Activated CD4-positive, alpha-beta T cell treated with anti-CD3 and anti-CD28 coated beads for 36 hours (primary cell): ENCODE measurements at places on chromosomes 3 and 15. TPM values are rescaled to one million over a fixed set of nuclear protein-coding genes. Genes with fewer than 3 reads are reported as not detected.

DNA sequence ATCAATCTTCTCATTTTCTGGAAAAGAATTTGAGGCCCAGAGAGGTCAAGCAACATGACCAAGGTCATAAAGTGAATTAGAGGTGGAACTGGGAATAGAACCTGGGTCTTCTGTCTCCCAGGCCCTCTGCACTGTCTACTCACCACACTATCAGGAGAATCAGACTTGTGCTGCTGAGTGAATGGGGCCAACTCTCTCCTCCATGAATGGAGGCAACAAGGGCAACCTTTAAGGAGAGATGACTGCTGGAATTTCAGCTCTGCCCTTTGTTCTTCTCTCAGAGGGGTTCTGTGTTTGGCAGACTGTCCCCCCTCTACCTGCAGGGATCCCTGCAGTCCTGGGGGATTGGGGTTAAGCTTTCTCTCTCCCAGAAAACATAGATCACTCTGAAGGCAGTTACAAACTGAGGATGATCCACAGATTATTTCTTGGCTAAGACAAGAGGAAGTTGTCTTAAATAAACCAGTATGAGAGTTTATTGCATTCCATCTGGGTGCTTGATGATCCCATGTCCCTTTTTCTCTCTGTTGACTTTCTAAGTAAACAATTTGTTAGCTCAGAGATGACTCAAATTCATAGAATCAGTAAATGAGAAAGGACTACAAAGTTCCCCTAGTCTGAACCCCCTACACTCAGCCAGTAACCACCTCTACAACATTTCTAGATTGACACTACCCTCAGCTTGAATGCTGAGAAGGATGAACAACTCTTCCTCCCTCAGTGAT is 99.0 kb upstream of the LIPC start:
- DNase-seq, result no peak

- no peak for DNase-seq
These were observed 5.7 kb upstream of the CSPG4 start for GRCh38 chr15:75718328-75718727.

DNA sequence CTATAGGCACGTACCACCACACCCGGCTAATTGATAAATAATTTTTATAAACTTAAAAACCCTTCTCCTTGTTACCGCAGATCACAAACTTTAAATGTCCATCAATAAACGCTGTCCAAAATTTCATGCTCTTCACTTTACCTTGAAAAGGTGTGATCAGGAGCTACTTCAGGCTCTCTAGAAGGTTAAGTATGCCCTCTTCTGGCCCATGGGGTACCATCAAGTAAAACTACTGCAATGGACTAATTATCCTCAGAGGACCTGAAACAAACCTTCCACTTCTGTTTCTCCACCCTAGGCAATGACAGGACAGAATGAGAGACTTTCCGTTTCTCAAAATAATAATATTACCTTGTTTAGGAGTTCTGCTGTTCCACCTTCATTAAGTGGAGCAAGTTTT is 9.2 kb downstream of the LZTFL1 start:
- no peak for DNase-seq

DNA sequence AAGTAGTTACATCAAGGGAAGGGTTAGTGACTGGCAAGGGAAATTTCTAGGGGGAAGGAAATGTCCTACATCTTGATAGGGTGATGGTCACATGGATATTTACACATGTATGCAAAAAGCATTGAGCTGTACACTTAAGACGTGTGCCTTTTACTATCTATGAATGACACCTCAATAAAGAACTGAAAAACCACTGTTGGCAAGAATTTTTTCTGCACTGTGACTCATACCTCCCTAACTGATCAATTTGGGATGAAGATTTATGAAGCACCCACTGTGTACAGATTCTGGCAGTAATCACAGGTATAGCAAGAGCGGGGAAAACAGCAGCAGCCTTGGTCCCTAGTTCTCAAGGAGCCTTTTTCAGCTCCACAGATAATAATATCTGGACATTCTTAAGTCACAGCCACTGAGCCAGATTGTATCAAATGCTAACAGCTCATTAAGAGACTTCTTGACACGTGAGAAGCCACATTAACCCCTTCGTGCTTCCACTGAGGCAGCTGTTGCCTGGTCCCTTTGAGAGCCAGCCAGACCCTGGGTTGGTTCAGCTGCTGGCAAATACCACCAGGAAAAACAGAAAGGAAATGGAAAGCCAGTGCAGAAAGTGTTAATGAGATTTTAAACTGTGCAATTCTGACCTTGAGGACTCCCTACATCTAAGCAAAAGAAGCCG is 32.0 kb upstream of the GALNT15 start:
- no peak for DNase-seq

- DNase-seq, result no peak
These were observed 345.6 kb upstream of the PROK2 start for GRCh38 chr3:72130565-72130964.

GRCh38 chr15:74319596-74320351 is 47.7 kb downstream of the CYP11A1 start:
- peak; percentile 7 for DNase-seq

DNA sequence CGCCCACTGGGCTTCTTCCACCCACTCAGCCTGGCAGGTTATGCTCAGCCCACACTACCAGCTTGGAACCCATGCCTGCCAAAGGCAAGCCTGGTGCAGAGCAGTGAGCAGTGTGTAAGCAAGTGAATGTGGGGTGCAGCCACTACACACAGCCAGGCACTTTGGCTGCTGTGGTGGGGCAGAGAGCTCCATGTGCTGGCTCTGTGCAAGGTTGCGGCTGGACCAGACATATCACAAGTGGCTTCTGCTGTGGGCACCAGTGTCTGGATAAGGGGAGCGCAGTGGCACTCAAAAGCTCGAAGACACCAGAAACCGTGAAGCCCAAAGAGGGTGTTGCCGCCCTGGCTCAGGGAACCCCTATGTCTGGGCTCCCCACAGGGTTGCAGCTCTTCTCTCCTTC is 563.7 kb downstream of the SI start:
- DNase-seq, result no peak

DNA sequence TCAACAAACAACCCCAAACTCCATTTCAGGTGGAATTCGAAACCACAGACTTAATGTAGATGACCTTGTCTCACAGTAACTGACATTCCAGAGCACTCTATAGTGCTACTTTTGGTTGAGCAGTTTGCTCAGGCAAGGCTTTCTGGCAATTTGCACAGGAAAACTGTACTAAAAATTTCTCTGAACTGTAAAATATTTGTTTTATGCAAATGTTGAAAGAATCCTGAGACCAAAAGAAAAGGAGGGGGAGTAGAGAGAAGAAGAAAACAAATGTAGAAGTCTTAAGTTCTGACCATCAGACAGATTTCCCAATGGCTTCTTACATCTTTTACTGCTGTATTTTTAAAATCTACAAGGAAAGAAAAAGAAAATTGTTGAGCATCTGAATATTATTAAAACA is 53.5 kb downstream of the DTWD1 start:
- DNase-seq, result no peak

ATOSA gene
- 13.4 TPM for total RNA-seq

PRR20G gene
- not detected for total RNA-seq

RGMA gene
- total RNA-seq, result 0.14 TPM
